Lung microvascular endothelial cell (primary cell): ENCODE measurements at places on chromosomes 13 and 19. TPM values are rescaled to one million over a fixed set of nuclear protein-coding genes. Genes with fewer than 3 reads are reported as not detected.

DNA sequence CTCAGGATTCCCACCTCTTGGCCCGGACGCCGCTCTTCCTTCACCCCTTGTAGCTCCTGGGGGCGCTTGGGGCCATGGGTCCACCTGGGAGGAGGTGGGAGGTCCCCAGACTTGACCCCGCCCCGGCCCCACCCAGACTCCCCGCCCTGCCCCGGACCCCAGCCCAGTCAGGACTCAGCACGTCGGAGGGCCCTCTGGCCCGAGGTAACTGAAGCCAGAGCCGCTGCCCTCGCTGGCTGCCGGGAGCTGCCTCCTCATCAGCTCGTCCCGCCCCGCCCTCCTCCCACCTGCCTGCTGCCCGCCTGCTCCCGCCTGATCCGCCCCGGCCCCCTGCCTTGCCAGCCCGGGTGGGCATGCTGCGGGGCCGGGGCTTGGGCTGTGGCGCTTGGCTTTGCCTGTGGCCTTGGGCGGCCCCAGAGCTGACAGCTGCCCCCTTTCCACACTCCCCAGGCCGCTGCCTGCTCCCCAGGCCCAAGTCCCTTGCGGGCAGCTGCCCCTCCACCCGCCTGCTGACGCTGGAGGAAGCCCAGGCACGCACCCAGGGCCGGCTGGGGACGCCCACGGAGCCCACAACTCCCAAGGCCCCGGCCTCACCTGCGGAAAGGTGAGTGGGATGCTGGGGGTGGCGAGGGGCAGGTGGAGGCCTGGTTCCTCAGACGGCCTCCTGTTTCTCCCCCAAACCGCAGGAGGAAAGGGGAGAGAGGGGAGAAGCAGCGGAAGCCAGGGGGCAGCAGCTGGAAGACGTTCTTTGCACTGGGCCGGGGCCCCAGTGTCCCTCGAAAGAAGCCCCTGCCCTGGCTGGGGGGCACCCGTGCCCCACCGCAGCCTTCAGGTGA lies 9.4 kb downstream of the ARHGAP33 start:
- DNase-seq: no peak

The GIPC3 gene
- 0.20 and 0.65 TPM in 2 replicates for total RNA-seq

The FSD1 gene
- 2.2 and 10.2 TPM in 2 replicates for total RNA-seq

The ATP7B gene
- 4.6 TPM in 2 replicates for total RNA-seq

DNA sequence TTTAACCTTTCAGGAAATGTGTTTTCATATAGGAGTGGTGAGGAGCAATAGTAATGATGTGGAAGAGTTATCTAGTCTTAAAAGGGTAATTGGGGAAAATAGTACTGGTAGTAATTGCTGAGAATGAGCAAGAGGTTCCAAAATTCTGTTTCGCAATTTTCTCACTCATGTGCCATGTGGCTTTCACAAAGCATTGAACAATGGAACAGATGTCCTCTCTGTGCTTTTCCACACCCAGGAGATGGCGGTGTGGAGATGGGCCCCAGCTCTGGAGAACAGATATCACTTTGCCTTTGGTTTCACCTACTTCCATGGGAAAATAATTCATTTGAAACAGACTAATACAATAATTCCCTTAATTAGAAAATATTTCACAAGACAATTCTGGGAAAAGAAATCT lies 170.0 kb upstream of the SLC10A2 start:
- DNase-seq: no peak

GRCh38 chr13:114035583-114036531 lies 62.0 kb upstream of the C13orf46 start:
- peak; percentile 72 for DNase-seq

GRCh38 chr19:11046605-11047354 lies 42.5 kb upstream of the LDLR start:
- no peak for DNase-seq

GRCh38 chr19:45136507-45137178 lies 24.1 kb downstream of the NKPD1 start:
- DNase-seq: no peak

- no peak for DNase-seq
Measured at GRCh38 chr13:82358284-82358683, 1524.0 kb downstream of the SLITRK1 start.

DNA sequence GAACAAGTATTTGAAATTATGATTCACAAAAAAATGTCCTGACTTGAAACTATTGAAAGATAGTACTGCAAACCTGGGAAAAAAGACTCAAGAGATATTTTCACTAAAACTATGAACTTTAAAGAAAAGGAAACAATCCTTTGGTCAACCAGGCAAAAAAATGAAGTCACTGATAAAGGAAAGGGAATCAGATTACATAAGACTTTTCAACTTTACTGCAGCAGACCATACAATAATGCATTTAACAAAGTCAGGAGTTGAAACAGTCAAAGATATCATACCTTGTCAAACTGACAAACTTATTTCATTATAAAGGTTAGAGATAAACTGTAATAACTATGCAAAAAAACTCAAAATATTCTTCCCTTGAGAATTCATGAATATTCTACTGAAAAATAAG lies 361.6 kb downstream of the DLEU7 start:
- DNase-seq: no peak

DNA sequence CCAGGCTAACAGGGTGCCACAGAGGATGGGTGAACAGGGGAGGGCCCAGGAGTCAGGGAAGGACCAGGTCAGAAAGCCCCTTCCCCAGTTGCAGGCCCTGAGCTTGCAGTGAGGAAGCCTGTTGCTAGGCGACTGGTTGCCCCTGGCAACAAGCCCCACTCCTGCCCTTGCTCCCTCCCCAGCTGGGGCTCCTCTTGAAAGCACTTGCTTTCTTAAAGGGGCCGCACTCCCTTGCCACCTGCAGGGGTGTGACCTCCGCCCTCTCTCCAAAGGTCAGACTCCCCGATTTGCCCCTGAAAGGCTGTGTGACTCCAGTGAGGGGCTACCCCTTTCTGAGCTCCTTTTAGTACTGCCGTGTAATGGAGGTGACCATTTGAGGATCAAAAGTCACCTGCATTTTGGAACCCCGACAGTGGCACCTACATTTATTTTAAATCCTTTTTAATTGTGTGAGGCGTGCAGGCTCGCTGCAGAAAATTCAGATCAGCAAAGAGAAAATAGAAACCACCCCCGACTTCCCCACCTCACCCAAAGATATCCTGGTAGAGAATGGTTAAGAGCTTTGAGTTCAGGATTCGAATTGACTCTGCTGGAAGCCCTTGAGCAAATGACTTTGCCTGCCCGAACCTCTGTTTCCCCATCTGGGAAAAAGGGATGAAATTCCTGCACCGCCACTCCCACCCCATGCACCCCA lies 4.8 kb downstream of the FCHO1 start:
- peak; percentile 46 for DNase-seq

The F10 gene
- 0.22 and 0.60 TPM in 2 replicates for total RNA-seq

The LILRB4 gene
- total RNA-seq: not detected in 2 replicates
